ENCODE measurements at places on chromosomes 3 and 15. TPM values are rescaled to one million over a fixed set of nuclear protein-coding genes. Genes with fewer than 3 reads are reported as not detected.

Gene CX3CR1
- 0.32 TPM for total RNA-seq

Gene ERC2
- total RNA-seq: 7.4 TPM

- H3K27me3 ChIP-seq: no peaks in the 10 kb centered on the region
- no peak for DNase-seq
- no peak overlapping the region for H3K27ac ChIP-seq
- H3K36me3 ChIP-seq: no peaks in the 10 kb centered on the region
- H3K4me3 ChIP-seq: no peak overlapping the region
These were observed 86.9 kb downstream of the CBLB start for GRCh38 chr3:105781871-105782270.

DNA sequence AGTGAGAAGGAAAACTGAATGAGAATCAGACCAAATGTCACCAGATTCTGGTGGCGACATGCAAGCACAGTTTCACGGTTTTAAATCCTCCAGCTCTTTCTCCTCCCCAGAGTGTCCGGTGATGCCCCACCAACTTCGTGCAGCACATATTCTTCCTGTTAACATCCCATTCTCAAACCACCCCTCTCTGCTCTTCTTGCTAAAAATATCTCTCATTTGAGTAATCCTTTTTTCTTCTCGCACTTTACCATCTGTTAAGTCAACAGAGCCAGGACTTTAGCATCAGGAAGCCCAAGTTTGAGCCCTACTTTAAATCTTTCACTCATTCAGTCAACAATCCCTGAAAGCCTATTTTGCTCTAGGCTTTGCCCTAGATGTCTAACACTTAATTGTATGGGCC is 68.2 kb upstream of the VGLL4 start:
- no peak overlapping the region for H3K27ac ChIP-seq
- H3K36me3 ChIP-seq: no peaks in the 10 kb centered on the region
- DNase-seq: no peak
- H3K27me3 ChIP-seq: no peaks in the 10 kb centered on the region

DNA sequence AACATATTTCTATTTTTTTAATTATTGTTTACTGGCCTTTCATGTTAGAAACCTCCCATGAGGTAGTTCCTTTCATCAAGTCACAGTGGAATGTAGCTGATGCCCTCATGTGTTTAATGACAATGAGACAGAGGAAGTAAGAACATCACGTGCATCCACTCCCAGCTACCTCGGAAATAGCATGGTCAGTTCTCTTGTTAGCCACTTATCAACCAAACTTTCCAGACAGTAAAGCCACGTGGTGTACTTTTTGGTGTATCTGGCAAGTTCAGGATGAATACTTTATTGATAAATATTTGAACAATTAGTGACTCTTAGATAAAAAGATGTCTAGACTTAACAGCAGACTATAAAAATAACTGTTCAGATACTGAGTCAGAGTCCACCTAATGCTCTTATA is 781.7 kb downstream of the MECOM start:
- peak; percentile 83 for DNase-seq
- peak overlapping the region; percentile 26 for H3K27ac ChIP-seq
- no peaks in the 10 kb centered on the region for H3K27me3 ChIP-seq
- H3K4me3 ChIP-seq: no peak overlapping the region
- no peaks in the 10 kb centered on the region for H3K36me3 ChIP-seq
- peaks cover 36% of the 10 kb centered on the region for H3K4me1 ChIP-seq

GRCh38 chr15:85950101-85950500 is 129.6 kb upstream of the AGBL1 start:
- H3K27me3 ChIP-seq: peaks cover 3% of the 10 kb centered on the region
- DNase-seq: no peak
- H3K4me3 ChIP-seq: no peak overlapping the region
- no peak overlapping the region for H3K27ac ChIP-seq
- no peaks in the 10 kb centered on the region for H3K36me3 ChIP-seq
- H3K4me1 ChIP-seq: no peaks in the 10 kb centered on the region

DNA sequence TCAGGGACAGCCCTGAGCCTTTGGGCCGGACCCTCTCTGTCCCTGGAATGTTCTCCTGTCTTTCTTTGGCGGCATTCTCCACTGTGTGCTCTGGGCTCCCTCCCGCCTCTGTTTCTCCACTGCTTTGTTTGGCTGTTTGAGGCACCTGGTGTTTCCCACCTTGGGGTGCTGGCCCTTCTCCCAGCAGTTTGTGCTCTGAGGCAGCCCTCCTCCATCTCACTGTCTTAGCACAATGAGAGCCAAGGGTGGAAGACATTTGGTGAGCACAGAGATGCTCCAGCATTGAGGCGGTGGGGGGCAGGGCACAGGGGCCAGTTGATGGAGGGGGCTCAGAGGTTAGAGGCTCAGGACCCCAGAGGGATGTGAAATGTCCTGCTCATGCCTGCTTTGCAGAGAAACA is 54.3 kb downstream of the RASGRF1 start:
- no peaks in the 10 kb centered on the region for H3K4me1 ChIP-seq
- DNase-seq: no peak
- H3K27ac ChIP-seq: no peak overlapping the region
- H3K36me3 ChIP-seq: no peaks in the 10 kb centered on the region

DNA sequence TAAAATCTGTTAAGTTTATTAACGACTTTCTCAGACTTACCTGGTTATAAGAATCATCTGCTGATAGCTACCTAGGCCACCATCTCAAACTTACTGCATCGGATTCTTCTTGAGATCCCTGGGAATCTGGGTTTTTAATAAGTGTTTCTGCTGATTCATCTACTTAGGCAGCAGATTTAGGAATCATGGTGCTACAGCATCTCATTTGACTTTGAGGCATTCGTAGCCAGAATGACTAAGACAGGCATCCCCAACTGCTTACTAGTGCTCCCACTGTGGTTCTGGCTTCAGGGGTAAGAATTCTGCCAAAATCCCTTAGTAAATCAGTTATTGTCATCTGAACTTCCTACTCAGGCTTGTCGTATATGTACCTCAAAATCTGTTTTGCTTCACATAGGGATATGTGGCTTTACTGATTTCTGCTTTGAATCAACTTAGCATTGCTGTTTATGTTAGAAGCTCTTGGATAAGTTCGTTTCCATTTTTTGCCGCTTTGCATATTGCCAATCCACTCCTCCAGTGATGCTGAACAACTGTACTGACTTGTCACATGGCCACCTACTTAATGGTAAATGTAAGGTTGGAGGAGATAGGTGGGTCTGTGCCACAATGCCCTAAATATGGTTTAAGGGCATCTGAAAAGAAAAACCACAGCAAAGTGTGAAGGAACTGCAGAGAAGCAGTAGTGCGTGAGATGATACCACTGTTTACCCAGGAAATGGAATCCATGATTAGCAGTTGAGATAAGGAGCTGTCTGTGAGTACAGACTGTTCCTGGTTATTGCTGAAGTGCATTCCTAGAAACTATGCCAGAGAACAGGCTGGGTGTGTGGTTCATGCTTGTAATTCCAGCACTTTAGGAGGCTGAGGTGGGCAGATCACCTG is 60.3 kb downstream of the MAP6D1 start:
- DNase-seq: peak; percentile 94
- peaks cover 13% of the 10 kb centered on the region for H3K4me1 ChIP-seq
- H3K4me3 ChIP-seq: no peak overlapping the region
- no peaks in the 10 kb centered on the region for H3K27me3 ChIP-seq
- peaks cover 38% of the 10 kb centered on the region for H3K36me3 ChIP-seq

DNA sequence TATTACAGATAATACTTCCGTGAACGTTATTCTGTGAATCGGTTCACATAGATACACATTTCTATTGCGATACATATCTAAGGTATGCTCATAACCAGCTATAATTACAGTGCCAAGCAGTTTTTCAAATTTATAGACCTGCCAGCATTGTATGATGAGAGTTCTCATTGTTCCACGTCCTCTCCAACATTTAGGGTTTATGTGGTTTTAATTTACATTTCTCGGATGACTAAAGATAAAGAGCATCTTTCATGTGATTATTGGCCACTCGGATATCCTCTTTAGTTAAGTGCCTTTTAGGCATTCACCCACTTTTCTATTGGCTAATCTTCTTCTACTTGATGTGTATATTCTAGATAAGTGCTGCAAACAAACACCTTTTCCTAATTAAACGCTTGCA is 134.7 kb upstream of the CCDC54 start:
- no peaks in the 10 kb centered on the region for H3K27me3 ChIP-seq
- H3K4me3 ChIP-seq: no peak overlapping the region
- H3K27ac ChIP-seq: no peak overlapping the region
- no peak for DNase-seq
- H3K36me3 ChIP-seq: peaks cover 11% of the 10 kb centered on the region

All from astrocyte (in vitro differentiated cells and primary cell).